ENCODE measurements at places on chromosomes 7 and 10. TPM values are rescaled to one million over a fixed set of nuclear protein-coding genes. Genes with fewer than 3 reads are reported as not detected.

DNA sequence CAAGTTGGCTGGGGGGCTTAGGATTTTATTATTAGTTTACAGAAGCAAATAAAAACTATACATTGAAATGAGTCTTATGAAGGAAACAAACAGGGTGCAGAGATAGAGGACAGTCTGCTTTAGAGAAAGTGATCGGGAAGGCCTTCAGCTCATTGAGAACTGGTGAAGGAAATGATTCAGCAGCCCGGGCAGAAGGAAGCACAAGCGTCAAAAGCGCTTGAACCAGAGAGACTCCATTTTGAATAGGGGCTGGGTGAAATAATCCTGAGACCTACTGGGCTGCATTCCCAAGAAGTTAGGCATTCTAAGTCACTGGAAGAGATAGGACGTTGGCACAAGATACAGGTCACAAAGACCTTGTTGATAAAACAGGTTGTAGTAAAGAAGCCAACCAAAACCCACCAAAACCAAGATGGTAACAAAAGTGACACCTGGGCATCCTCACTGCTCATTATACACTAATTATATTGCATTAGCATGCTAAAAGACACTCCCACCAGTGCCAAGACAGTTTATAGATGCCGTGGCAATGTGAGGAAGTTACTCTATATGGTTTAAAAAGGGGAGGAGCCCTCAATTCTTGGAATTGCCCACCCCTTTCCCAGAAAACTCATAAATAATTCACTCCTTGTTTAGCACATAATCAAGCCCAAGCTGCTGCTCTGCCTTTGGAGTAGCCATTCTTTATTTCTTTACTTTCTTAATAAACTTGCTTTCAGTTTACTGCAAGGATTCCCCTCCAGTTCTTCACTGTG is 83.1 kb upstream of the MPP7 start:
- no peak overlapping the region for H3K27ac ChIP-seq
- no peaks in the 10 kb centered on the region for H3K27me3 ChIP-seq
- no peaks in the 10 kb centered on the region for H3K36me3 ChIP-seq
- no peak overlapping the region for H3K4me3 ChIP-seq
- no peak for DNase-seq

DNA sequence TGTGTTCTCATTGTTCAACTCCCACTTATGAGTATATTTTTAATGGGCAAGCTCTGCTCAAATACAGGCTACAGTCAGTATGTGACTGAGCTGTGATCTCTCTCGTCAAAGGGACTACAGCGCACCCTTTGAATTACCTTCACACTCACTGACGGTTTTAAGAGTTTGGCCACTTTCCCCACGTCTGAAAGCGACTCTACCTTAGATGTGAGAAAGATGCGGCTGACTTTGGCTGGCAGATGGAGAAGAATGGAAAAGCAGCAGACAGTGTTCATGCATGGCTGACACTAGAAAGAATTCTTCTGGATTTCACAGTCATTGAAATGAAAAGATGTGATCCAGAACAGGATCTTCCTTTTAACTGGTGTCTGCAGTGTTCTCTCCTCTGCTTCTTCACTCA is 2.0 kb upstream of the ATRNL1 start:
- H3K4me3 ChIP-seq = no peak overlapping the region
- H3K27ac ChIP-seq = no peak overlapping the region
- H3K36me3 ChIP-seq = no peaks in the 10 kb centered on the region
- H3K27me3 ChIP-seq = peaks cover 19% of the 10 kb centered on the region
- DNase-seq = no peak
- peaks cover 4% of the 10 kb centered on the region for H3K4me1 ChIP-seq

DNA sequence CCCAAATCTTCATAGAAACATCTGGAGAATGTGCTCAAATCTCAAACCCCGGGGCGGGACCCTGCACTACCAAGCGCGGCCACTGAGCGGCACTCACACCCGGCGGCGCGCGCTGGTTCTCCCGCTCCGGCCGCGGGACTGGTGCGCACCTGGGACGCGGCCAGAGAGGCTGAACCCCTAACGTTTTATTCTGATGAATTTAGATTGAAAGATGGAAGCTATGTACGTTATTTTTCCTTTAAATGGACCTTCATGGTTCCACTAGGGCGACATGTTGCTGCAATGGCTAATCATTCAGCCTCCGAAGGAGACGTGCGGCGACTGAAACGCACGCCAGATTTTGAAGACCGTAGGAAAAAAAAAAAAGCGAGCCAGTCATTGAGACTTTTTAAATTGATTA is 107.0 kb upstream of the INSIG1 start:
- no peaks in the 10 kb centered on the region for H3K27me3 ChIP-seq
- DNase-seq = peak; percentile 95
- H3K4me3 ChIP-seq = no peak overlapping the region
- no peaks in the 10 kb centered on the region for H3K36me3 ChIP-seq
- H3K4me1 ChIP-seq = no peaks in the 10 kb centered on the region

GRCh38 chr10:28393956-28394568 is 91.2 kb upstream of the MPP7 start:
- peak; percentile 41 for DNase-seq
- H3K27ac ChIP-seq = no peak overlapping the region
- H3K27me3 ChIP-seq = no peaks in the 10 kb centered on the region
- no peaks in the 10 kb centered on the region for H3K36me3 ChIP-seq
- no peak overlapping the region for H3K4me3 ChIP-seq

DNA sequence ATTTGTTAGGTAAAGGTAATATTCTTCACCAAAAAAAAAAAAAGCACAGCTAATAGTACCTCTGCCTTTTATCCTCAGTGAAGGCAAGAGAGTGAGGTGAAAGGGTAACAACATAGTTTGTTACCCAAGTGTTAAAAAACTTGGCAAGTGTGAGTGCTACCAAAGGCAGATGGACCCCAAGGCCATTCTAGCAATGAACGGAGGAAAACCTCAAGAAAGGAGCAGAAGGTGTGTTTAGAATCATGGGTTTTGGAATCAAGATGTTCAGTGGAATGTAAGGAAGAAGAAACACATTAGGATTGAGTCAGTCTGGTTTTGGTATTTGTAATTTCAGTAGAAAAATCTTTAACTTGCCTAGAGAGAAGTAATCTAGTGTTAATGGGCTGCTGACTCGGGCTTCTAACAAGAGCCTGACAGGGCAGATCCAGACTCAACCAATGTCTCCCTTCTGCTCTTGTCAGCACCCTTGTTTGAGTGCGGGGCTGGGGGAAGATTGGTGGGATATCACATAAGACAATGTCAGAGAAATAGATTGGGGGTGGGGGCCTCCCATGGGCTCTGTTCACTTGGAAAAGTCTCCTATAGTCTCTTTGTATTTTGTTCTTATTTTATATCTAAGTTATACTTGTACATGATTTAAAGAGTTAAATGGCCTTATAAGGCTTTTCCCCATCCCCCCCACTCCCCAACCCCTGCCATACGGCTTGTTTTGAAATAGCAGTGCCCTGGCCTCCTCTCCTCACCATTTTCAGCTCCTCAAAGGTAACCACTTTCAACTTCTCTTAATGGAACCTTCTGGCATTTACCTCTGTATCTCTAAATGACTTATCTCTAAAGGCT is 44.4 kb downstream of the SCD start:
- no peak overlapping the region for H3K4me3 ChIP-seq
- H3K36me3 ChIP-seq = no peaks in the 10 kb centered on the region
- H3K4me1 ChIP-seq = no peaks in the 10 kb centered on the region
- H3K27me3 ChIP-seq = no peaks in the 10 kb centered on the region
- DNase-seq = no peak
- no peak overlapping the region for H3K27ac ChIP-seq

- H3K4me1 ChIP-seq = no peaks in the 10 kb centered on the region
- no peak overlapping the region for H3K27ac ChIP-seq
- H3K4me3 ChIP-seq = no peak overlapping the region
- DNase-seq = no peak
- H3K36me3 ChIP-seq = no peaks in the 10 kb centered on the region
Observed at GRCh38 chr10:11264296-11265048, 246.8 kb downstream of the CELF2 start.

DNA sequence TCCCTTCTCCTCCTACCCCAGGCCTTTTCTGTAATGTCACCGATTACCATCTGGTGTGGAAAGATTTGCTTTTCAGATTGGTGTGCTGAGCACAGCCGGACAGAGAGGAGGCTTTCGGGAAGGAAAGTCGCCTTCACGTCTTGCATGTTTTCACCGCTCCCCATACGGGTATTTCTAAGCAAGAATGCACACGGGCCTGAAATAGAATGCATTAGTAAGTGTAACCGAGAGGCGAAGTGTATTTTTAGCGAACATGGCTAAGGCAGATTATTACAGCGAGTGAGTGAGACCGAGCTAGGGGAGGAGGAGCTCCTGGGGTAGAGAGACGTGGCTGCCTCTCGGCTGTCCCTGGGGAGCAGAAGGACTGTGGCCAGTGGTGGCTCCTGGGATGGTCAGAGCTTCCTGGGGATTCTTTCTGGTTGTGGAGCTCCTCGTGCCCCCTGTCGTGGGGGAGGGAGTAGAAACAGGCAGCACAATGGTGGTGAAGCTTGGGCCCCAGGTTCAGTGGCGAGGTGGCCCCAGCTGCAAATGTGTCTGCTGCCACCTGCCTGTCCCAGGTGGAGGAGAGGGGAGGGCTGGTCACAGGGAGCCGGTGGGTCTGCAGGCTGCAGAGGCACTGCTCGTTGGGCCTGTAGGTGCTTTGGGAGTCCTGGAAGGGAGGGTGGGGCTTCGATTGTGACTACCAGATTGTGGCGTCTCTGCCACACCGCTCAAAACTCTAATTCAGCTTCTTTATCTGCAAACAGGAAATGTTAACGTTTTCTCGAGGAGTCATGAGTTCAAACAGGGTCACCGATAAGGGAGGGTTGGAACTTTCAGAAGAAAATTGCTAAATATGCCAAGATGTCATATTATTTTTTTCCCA is 135.8 kb downstream of the CAMK1D start:
- no peak overlapping the region for H3K4me3 ChIP-seq
- peak; percentile 56 for DNase-seq
- H3K4me1 ChIP-seq = peaks cover 7% of the 10 kb centered on the region
- H3K27me3 ChIP-seq = no peaks in the 10 kb centered on the region
- no peaks in the 10 kb centered on the region for H3K36me3 ChIP-seq
- H3K27ac ChIP-seq = no peak overlapping the region

GRCh38 chr10:26437637-26438461 is at the start of gene APBB1IP:
Gene APBB1IP, plus strand, starts transcription at chr10:26438341. Its CDS starts 53,986 bp downstream, at chr10:26492327.
- no peaks in the 10 kb centered on the region for H3K36me3 ChIP-seq
- peak within 1 kb of the TSS; percentile 43 for H3K4me3 ChIP-seq
- peaks cover 24% of the 10 kb centered on the region for H3K27me3 ChIP-seq

- no peak for DNase-seq
- H3K27me3 ChIP-seq = no peaks in the 10 kb centered on the region
- no peak overlapping the region for H3K4me3 ChIP-seq
- H3K4me1 ChIP-seq = no peaks in the 10 kb centered on the region
- no peaks in the 10 kb centered on the region for H3K36me3 ChIP-seq
- H3K27ac ChIP-seq = no peak overlapping the region
Observed at GRCh38 chr7:123660514-123661354, 5.1 kb downstream of the LMOD2 start.

GRCh38 chr10:2387261-2387660 is 649.9 kb upstream of the ADARB2 start:
- no peaks in the 10 kb centered on the region for H3K27me3 ChIP-seq
- no peak for DNase-seq
- no peaks in the 10 kb centered on the region for H3K4me1 ChIP-seq
- no peaks in the 10 kb centered on the region for H3K36me3 ChIP-seq

- no peak overlapping the region for H3K27ac ChIP-seq
- no peaks in the 10 kb centered on the region for H3K27me3 ChIP-seq
- no peak for DNase-seq
- no peak overlapping the region for H3K4me3 ChIP-seq
- H3K36me3 ChIP-seq = peaks cover 49% of the 10 kb centered on the region
Observed at GRCh38 chr7:24403557-24403956, 119.6 kb downstream of the NPY start.

GRCh38 chr7:70135656-70136055 is 537.4 kb downstream of the AUTS2 start:
- H3K36me3 ChIP-seq = no peaks in the 10 kb centered on the region
- H3K4me3 ChIP-seq = no peak overlapping the region
- H3K27ac ChIP-seq = no peak overlapping the region

PARD3 gene
- 49.1 TPM for total RNA-seq

GRCh38 chr7:22969010-22969431 is 44.9 kb downstream of the HYCC1 start:
- H3K27me3 ChIP-seq = no peaks in the 10 kb centered on the region
- H3K36me3 ChIP-seq = peaks cover 23% of the 10 kb centered on the region
- no peaks in the 10 kb centered on the region for H3K4me1 ChIP-seq
- H3K27ac ChIP-seq = no peak overlapping the region

- H3K4me3 ChIP-seq = no peak overlapping the region
- H3K36me3 ChIP-seq = no peaks in the 10 kb centered on the region
- no peak overlapping the region for H3K27ac ChIP-seq
- H3K27me3 ChIP-seq = no peaks in the 10 kb centered on the region
- H3K4me1 ChIP-seq = peaks cover 2% of the 10 kb centered on the region
- no peak for DNase-seq
Observed at GRCh38 chr10:11141571-11142091, 124.0 kb downstream of the CELF2 start.

DNA sequence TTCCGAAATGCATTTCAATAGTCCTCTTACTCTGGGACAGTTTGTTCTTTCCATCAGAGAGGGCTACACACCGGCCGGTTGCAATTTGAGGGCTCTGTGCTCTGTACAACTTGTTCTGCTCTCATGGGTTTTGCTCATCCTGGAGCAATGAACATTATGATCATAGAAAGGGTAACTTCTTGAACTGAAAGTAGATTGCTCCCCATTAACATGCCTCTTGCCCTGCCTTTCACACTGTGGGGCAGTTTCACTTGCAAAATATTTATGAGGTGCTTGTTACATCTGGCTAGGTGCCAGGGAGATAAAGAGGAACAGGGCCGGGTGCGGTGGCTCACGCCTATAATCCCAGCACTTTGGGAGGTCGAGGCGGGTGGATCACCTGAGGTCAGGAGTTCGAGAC is 97.3 kb upstream of the MPP7 start:
- no peaks in the 10 kb centered on the region for H3K4me1 ChIP-seq
- no peak for DNase-seq
- no peak overlapping the region for H3K4me3 ChIP-seq
- no peak overlapping the region for H3K27ac ChIP-seq

DNA sequence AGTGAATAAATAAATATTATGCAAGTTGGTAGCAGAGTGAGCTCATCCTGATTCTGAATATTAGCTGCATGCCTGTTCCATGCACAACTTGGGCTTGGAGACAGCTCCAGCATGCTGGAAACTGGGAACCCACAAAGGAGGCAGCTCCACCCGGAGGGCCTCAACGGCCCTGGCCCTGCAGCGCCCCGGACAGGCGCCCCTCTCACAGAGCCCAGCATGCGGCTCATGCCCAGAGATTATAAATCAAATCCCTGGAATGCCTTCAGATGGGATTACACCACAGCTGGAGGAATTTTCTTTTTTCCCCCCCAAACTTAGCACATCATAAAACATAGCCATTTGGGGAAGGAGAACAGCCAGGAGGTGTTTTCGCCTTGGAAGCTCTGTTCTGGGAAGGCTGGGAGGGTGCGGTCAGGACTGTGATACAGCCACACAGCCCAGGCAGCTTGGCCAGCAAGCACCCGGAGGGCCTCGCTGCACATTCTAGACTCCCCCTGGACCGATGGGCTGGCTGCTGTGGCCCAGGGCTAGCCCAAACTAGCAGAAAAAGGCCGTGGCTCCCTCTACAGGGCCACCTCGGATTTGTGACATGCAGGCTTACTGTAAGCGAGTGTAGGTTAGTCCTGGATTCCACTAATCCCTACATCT is 102.4 kb downstream of the PTPN20 start:
- H3K4me3 ChIP-seq = no peak overlapping the region
- H3K36me3 ChIP-seq = no peaks in the 10 kb centered on the region
- no peak overlapping the region for H3K27ac ChIP-seq
- no peaks in the 10 kb centered on the region for H3K4me1 ChIP-seq
